Activated CD4-positive, alpha-beta T cell treated with anti-CD3 and anti-CD28 coated beads, Interleukin-2, amount 10 ng/mL, durations not matched to agents 7 days and 5 days (primary cell): ENCODE measurements at places on chromosomes 16 and 17. TPM values are rescaled to one million over a fixed set of nuclear protein-coding genes. Genes with fewer than 3 reads are reported as not detected.

- no peak for DNase-seq
Observed at GRCh38 chr16:57509231-57509923, 23.1 kb upstream of the DOK4 start.

DNA sequence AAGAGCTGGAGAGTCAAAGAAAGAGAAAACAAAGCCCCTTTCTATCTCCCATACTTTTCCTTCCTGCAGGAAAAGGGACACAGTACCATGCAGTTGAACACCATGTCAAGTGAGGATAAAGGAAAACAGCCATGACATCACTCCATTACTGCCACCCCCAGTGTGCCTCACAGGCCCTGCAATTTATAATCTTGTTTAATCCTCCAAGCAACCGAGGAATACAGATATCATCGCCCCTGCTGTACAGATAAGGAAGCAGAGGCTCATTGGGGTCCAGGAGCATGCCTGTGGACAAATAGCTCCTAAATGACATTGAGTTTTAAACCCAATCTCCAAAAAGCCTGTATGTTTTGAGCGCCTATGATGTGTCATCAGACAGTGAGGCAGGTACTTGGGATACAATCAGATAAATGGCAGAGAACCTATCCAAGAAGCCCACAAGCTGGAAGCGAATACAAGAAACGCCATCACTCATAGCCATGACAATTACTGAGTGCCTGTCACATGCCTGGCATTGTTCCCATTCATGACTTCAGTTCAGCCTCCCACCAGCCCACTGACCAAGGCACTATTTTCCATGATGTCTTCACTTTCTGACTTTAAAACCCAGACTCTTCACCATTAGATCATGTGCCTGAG is 45.5 kb downstream of the CPPED1 start:
- DNase-seq, result no peak

GRCh38 chr16:8581831-8582580 is 8.3 kb downstream of the TMEM114 start:
- DNase-seq, result no peak

DNA sequence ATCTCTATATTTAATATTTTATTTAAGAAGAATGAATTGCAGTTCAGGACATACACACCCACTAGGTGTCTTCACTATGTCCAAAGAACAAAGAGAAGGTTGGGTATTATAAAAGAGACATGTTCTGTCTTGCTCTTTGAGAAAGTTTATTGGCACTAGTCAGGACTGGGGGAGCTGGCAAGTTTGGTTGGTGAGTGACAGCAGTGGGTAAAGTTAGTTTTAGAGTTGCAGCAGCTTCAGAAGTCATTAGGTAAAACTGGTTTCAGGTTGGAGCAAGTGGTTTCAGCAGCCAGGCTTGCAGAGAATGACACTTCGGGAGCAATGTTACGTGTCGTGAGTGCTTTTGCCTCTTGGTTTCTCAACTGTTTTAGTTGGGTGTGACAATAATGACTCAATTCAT is 142.2 kb upstream of the HS3ST3A1 start:
- DNase-seq, result no peak

GRCh38 chr16:23510164-23510914 is at the start of gene GGA2:
GGA2 (minus strand) TSS chr16:23510494; CDS start chr16:23510411, 83 bp downstream.
- DNase-seq, result peak; percentile 78

DNA sequence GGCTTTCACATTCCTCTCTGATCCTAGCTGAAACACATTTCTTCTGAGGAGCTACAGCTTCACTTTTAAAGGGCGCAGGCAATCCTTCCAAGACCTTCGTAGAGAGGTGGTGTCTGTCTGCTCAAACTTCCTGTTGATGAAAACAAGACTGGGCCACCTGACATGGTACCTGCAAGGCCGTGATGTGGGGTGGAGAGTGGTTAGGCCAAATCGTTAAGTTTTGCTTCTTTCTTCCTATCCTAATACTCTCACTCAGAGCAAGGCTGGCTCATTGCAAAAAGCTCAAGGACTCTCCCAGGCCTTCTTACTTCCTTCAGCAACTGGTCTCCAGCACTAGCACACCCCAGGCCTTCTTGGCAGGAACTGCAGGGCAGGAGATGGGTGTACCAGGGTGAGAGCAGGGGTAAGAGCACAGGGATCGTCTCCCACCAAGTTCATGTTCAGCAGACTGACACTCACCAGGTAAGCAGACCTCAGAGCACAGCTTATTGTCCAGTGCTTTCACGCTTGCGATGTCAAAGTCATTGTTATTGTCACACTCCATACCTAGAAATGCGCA is 10.9 kb upstream of the FOXJ1 start:
- DNase-seq, result peak; percentile 49

DNA sequence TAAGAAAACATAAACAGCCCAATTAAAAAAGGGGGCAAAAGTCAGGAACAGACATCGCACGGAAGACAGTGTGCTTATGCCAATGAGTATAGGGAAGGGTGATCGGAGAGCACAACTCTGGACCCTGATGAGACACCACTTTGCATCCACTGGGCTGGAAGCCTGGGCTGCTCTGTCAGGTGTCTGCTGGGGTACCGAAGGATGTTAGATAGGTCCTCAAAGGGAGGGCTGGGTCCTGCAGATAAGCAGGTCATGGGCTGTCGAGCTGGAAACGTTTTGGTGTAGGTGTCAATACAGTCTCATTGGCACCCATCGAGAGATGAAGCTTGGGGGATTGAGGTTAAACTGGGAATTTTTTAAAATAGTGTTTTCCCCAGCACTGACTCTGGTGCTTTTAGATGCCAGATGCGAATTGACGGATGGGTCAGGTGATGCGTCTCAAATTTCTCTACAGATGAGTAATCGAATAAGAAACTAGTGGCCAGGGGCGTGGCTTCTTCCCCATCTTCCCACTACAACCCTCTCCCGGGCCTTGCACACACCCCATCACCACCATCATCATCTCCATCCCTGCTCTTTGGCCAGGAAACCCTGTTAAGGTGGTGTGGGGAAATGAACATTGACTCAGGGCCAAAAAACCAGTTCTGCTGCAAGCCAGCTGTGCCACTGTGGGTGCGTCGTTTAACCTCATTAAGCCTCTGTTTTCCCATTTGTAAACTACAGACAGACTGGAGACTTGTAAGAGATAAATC is 47.8 kb upstream of the IRF8 start:
- no peak for DNase-seq

GRCh38 chr17:17300624-17301568 is 2.3 kb upstream of the NT5M start:
- peak; percentile 49 for DNase-seq

GRCh38 chr16:58960484-58960883 is 226.4 kb upstream of the GOT2 start:
- DNase-seq, result no peak

- DNase-seq, result no peak
Observed at GRCh38 chr17:57226793-57227192, 29.5 kb upstream of the MSI2 start.

DNA sequence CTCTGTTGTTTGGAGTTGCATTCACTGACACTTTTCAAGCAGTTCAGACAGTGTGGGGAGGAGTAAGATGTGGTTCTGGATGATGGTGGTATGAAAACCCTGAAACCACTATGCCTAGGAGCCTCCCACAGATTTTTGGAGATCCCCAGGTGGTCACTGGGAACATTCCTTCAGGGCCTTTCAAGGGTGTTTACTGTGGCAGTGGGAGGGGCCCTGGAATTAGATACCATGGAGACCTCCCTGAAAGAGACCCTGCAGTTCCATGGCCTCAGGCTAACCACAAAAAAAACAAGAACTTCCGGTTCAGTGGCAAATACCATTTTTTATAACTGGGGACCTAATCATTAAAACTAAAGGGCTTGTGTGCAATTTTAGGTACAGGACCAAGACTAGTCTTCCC is 79.9 kb downstream of the TMEM100 start:
- DNase-seq, result no peak

GRCh38 chr17:61425682-61426481 is 26.2 kb downstream of the TBX2 start:
- no peak for DNase-seq

GRCh38 chr17:82690786-82691489 is 7.6 kb downstream of the RAB40B start:
- no peak for DNase-seq

DNA sequence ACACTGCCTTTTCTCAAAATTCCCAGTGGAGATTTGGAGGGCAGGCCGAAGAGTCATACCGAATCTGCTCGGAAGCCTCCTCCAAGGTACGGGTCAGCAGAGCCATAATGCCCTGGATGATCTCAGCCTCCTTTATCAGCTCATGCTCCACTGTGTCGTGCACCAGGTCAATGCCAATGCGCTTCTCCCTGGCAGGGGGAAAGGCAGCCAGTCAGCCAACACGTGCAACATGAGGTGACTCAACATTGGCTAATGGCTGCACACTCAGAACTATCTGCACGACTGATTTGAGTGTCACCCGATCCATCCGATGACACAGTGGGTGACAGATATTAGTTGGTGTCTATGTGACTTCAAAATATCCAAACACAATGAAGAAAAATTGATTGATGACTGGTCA is 15.8 kb downstream of the TEKT1 start:
- DNase-seq, result no peak

GRCh38 chr16:56102906-56103305 is 88.4 kb upstream of the GNAO1 start:
- DNase-seq, result no peak

GRCh38 chr16:265711-266110 is 10.0 kb downstream of the RGS11 start:
- no peak for DNase-seq

- peak; percentile 81 for DNase-seq
Observed at GRCh38 chr17:76191896-76192295, 48.4 kb downstream of the RNF157 start.

DNA sequence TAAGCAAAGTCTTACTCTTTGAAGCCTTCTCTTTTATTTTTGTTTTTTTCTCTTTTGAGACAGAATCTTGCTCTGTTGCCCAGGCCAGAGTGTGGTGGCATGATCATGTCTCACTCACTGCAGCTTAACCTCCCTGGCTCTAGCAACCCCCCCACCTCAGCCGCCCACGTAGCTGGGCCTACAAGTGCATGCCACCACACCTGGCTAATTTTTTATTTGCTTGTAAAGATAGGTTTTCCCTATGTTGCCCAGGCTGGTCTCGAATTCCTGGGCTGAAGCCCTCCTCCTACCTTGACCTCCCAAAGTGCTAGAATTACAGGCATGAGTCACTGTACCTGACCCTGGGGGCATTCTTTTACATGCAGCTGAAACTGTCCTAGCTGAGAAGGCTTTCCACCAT is 154.7 kb downstream of the PRKCB start:
- DNase-seq, result no peak

- no peak for DNase-seq
Observed at GRCh38 chr16:2779978-2780898, 3.2 kb upstream of the ELOB start.

DNA sequence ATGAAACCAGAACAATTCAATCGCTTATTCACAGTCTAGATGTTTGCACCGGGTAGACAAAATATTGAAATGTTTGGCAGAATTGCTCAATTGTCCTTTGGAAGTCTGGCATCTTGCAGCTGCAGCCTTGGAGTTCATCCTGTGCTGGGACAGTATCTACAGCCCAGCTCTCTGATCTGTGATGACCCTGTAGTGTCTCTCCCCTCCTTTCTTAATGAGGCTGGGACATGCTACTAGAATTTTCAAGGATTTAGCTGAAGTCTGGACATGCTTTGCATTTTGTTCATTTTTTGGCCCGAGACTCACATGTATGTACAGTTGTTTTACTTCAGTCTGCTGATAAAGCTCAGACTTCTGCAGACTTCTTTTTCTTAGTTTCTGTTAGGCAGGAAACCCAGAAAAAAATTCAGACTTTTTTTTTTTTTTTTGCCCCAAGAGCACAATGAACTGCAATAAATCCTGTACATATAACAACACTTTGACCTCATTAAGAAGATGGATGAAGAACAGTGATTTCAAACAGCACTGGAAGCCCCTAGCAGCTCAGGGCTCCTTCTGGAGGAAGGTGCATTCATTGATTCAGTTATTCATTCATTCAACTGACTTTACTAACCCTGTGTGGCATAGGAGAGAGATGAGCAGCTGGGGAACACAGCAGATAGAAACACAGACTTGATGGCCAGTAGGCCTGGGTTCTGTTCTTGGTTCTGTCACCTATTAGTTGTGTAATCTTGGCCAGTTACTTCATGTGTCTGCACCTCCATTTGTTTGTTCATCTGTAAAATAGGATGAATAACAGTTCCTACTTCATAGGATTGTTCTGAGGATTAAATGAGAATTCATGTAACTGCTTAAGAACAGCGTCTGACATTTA is 210.0 kb downstream of the MAP2K4 start:
- DNase-seq, result no peak

GRCh38 chr16:8682551-8683259 is 8.3 kb downstream of the ABAT start:
- DNase-seq, result no peak

DNA sequence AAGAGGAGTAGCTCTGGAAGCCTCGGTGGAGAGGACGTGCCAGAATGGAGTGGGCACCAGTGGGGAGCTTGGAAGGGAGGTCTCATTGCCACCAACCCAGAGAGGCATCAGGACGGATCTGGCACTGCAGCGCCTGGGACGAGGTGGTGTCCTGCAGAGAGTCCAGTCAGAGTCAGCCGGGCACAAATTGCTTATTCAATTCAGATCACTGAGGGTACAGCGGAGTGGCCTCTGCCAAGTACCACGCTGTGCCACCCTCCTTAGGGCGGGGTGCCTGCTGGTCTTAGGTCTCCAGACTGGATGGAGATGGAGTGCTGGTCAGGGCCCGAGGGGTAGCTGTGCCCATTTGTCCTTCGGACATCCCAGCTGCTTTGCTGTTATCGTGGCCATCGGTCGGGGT is 18.9 kb upstream of the SPPL2C start:
- DNase-seq, result no peak

DNA sequence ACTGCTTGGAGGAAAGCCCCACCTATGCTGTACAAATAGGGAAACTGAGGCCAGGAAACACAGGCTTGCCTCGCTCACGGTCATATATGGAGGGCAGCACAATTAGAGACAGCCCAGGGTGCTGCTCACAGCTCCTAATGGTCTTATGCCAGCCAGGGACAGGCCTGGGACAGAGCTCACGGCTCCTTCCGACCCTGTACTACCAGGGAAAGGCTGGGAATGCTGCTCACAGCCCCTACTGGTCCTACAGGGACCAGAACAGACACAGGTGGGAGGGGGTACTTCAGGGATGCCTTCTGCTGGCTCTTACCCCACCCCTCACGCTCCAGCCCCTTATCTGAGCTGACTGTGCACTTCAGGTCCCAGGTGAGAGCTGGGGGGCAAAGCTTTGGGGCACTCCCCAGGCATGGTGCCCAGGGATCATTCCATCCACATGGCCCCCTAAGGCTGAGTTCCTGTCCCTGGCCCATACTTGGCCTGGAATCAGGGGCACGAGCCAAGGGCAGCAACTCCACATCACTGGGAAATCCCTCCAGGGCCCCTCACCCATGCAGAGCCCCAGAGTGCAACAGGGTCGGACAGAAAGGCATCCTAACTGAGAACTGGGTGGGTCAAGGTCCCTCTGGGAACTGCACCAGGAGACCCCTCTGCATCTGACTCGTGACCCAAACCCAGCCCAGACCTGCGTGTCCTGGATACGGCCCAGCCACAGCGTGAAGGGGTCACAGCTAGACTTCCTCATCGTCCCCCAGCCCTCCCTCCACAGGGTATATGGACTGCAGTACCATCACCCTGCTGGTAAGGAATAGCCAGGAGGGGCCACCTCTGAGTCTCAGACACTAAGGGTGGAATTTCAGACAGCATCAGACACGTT is 5.9 kb downstream of the RHBDF1 start:
- DNase-seq, result no peak

SDR42E1 gene
- total RNA-seq, result 10.2 TPM

ALOXE3 gene
- total RNA-seq, result not detected

DRC3 gene
- total RNA-seq, result 0.06 TPM

C16orf92 gene
- total RNA-seq, result not detected

CES1 gene
- total RNA-seq, result 0.46 TPM

ALOX15B gene
- not detected for total RNA-seq

MYLK3 gene
- total RNA-seq, result 0.50 TPM

CCDC154 gene
- 1.9 TPM for total RNA-seq

RGS9 gene
- 6.0 TPM for total RNA-seq

KRTAP2-2 gene
- not detected for total RNA-seq

KRT16 gene
- not detected for total RNA-seq

CTCF gene
- 87.1 TPM for total RNA-seq
